Stimulated activated CD4-positive, alpha-beta T cell treated with anti-CD3 and anti-CD28 coated beads, TNF-alpha, amount 100 ng/mL, for 1 hour (primary cell): ENCODE measurements at places on chromosomes 5 and 9.

DNA sequence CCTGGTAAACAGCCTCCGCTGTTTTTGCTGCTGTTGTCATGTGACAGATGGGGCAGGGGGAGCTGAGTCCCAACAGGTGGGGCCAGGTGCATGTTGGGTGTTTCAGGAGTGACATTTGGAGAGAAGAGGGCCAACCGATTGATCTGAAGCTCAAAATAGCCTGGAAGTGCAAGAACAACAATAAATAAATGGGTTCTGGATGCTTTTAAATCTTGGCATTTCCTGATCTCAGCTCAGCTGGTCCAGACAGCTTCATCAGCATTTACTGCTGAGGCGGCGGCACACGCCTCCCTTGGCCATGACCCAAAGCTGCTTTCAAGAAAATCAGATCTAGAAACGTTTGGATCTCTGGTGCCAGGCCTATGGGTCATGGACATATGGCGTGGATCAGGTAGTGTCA, 70.5 kb downstream of the PPARGC1B start:
- no peak for DNase-seq

GRCh38 chr5:10401498-10401897, 40.2 kb upstream of the ROPN1L start:
- DNase-seq: no peak

- no peak for DNase-seq
Observed at GRCh38 chr5:61622156-61622555, 290.1 kb downstream of the ZSWIM6 start.

GRCh38 chr5:143594902-143595818, 191.7 kb upstream of the NR3C1 start:
- DNase-seq: no peak

DNA sequence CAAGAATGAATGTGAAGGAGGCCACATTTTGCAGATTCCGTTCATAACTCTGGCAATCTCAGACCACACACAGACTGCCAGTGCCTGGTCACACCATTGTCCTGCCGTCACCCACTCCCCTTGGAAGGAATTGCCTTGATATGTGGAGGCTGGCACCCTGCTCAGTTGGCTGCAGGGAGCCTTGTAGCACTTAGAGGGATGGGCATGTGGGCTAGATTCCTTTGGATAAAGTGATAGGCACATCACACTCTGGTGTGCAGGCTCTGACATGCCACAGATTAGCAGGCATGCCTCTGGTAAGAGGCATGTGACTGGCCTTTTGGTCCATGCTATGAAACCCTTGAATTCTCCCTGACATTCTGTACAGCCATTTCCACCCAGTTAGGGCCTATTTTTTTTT, 254.6 kb upstream of the PIK3R1 start:
- no peak for DNase-seq

DNA sequence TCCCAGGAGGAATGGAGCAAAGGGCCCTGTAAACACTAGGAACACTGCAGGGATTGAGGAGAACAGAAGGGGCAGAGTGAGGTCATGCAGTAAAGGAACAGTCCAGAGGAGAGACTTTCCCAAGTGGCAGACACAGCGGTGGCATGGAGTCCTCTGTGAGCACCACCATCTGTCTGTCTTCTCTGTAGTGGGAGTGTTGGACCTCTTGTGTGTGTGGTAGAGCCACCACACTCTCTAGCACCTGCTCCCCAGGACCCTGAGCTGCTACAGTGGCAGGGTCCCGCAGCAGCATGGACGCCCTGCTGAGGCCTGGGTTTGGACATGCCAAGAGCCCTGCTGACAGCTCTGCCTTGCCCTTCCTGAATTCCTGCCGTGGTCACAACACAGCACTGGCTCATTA, 75.7 kb upstream of the LARP1 start:
- no peak for DNase-seq
